ENCODE measurements at places on chromosomes 4 and X. TPM values are rescaled to one million over a fixed set of nuclear protein-coding genes. Genes with fewer than 3 reads are reported as not detected.

DNA sequence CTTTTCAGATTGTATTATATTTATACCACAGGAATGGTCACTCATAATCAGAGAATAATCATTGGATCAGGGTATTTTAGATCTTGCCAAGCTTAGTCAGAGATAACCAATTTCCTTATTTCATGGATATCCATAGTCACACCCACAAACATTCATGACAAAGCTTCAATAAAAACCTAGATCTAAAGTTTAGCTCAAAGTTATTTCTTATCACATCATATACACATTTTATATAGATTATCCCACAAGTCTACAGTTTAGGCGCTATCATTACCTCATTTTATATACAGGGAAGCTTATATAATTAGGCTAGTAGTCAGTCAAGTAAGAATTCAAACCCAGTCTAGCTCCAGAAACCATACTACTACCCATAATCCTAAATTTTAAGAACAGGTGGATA lies 82.3 kb downstream of the SLC10A7 start:
- DNase-seq = no peak

DNA sequence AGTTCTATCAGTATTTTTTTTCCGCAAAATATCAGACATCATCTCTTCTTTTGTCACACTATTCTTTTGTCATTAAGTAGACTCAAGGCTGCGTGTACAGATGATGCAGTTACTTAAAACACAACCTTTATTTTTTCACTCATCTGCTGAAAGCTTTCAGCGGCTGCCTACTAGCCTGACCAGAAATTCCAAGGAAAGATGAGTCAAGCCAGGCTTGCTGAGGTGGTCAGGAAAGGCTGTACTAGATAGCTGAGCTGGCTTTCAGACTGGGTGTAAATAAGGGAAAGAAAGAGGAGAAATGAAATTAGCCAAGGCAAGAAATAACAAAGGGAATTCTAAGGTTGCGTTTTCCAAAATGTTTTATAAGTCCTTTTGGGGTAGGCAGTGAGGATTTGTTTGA lies 17.9 kb downstream of the STK26 start:
- no peak for DNase-seq

DNA sequence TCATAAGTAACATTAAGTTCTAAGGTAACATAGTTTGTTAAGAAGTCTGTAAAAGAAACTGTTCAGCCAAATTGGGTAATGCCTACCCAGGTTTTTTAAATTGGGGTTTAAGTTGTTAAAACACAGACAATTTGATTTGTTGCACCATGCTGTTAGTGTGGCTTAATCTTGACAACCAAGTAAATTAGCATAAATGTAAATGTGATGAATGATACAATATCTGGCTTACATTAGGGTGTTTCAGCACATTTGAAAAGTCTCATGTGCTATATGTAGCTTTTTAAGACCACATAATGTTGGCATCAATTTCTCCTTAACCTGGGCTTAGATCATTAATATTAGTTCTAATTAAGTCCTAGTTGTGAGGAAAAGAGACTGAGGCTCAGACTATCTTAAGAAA lies 72.4 kb upstream of the SMARCA5 start:
- no peak for DNase-seq

- DNase-seq = no peak
Measured at GRCh38 chr4:6298852-6299251, 29.2 kb downstream of the WFS1 start.

DNA sequence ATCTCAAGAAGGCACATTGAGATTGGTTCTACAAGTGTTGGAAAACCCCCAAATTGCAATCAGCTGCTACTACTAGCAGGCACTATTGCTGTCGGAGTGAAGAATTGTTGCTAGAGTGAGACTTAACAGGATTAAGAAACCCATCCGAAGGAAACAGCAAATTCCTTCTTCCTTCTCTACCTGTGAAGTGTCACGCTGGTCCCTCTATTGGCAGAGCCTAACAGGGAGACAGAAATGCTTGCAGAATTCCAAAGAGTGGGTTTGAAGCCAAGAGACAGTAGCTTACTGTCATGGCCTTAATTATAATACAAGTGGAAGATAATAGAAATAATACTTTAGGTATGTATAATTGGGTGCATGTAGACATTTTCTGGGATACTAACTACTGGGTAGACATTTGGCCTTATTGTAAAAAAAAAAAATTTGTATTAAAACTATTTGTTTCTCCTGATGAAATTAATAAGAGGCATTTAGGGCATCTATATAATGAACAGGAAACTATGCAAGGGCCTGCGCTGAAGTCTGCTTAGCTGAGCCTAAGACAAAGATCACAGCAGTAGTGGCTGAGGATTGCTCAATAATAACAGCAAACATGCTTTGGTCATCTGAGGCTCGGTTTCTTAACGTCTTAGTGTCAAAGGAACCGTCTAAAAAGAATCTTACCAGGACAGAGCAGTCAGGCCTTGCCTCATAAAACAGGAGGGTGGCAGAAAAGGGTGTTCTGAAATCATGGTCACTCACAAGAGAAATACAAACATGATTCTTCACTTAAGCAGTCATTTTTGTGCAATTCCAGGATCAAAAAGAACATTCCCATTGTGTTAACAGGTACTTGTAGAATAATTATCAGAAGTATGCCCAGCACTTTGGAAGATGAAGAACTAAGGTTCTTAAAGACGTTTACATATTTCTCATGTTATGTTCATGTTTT lies 40.8 kb downstream of the FAM241A start:
- no peak for DNase-seq

- no peak for DNase-seq
Measured at GRCh38 chr4:16466581-16466980, 240.3 kb upstream of the TAPT1 start.

- DNase-seq = no peak
Measured at GRCh38 chr4:139799615-139800014, 134.0 kb downstream of the MGST2 start.

- no peak for DNase-seq
Measured at GRCh38 chrX:153339662-153340061, 5.7 kb downstream of the ZNF275 start.

DNA sequence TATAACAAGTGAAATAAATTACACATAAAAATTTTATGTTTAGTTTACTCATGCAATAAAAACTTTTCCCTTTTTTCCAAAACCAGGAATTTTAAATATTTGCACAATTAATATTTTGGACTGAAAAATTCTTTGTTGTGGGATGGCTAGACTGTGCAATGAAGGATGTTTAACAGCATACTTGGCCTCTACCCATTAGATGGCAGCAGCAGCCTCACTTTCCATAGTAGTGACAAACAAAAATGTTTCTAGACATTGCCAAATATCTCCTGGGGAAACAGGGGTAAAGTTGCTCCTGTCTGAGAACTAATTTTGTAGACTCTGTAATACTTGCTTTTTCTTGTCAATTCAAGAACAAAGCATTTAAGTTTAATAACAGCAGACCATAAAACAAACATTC lies 49.8 kb downstream of the SCLT1 start:
- DNase-seq = no peak

- no peak for DNase-seq
Measured at GRCh38 chrX:148380650-148381561, 119.5 kb upstream of the AFF2 start.

The LIMCH1 gene
- total RNA-seq = 14.4 TPM

The GRIA2 gene
- not detected for total RNA-seq

All from colonic mucosa (tissue), 4 donors.